ENCODE measurements at places on chromosomes 12 and 14. TPM values are rescaled to one million over a fixed set of nuclear protein-coding genes. Genes with fewer than 3 reads are reported as not detected.

GRCh38 chr12:68850390-68850789 lies 42.4 kb downstream of the MDM2 start:
- H3K27me3 ChIP-seq, result no peaks in the 10 kb centered on the region
- no peak overlapping the region for H3K4me3 ChIP-seq
- H3K27ac ChIP-seq, result no peak overlapping the region
- no peaks in the 10 kb centered on the region for H3K4me1 ChIP-seq

DNA sequence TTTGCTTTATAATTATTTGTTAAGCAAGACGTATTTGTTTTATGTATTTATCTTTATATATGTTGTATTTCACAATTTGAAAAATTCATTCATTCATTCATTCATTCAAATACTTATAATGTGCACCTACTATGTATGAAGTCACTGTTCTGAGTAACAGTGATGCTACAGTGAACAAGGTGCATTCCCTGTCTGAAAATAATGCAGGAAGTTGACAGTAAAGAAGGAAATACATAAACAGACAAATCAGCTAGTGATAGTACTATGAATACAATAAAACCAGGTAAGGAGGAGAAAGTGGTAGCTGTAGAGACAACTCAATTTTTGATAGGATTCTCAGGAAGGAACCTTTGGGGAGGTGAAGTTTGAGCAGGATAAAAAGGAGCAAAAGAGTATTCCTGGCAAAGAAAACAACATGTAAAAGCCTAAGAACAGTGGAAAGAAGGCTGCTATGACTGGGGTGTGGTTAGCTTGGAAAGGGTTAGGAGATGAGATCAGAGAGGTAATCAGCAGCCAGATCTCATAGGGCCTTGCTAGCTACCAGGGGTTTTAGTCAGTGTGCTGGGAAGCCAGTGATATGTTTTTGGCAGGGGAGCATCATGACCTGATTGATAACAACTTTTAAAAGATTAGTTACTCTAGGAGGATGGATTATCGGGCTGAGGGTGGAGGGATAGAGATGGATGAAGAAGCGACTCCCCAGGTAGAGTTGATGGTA lies 17.4 kb downstream of the BICDL1 start:
- H3K4me3 ChIP-seq, result no peak overlapping the region
- no peaks in the 10 kb centered on the region for H3K36me3 ChIP-seq
- no peak overlapping the region for H3K27ac ChIP-seq
- DNase-seq, result no peak
- peaks cover 4% of the 10 kb centered on the region for H3K4me1 ChIP-seq

The GAS2L3 gene
- total RNA-seq, result 13.5 TPM

DNA sequence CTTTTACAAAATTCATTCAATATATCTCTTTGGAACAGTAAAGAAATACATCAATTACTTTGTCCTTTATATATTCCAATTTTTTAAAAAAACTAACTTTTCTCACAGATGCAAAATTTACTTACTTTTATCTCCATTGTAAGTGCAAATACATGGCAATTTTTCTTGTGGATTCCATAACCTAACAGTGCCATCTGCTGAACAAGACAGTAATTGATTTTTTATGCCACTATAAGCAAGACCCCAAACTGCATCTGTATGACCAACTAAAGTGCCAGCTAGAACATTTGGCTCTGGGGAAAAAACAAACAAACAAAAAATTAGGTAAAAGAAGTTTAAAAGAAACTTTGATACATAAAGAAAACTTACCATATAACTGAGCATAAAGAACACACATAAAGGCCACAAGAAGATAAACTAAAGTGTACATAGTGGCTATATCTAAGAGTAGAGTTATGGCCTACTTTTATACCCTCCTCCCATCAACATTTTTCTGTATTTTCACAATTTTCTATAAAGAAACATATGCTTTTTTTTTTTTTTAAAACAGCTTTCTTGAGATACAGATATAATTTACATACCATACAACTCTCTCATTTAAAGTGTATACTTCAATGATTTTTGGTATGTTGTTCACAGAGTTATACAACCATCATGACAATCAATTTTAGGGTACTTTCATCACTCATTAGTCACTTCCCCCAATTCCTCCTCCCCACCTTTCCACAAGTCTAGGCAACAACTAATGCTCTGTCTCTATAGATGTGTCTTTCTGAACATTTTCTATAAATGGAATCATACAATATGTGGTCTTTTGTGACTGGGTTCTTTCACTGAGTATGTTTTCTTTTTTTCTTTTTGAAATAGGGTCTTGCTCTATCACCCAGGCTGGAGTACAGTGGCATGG lies 32.6 kb downstream of the COCH start:
- H3K4me1 ChIP-seq, result no peaks in the 10 kb centered on the region
- H3K27ac ChIP-seq, result no peak overlapping the region
- peaks cover 95% of the 10 kb centered on the region for H3K36me3 ChIP-seq
- H3K4me3 ChIP-seq, result no peak overlapping the region

DNA sequence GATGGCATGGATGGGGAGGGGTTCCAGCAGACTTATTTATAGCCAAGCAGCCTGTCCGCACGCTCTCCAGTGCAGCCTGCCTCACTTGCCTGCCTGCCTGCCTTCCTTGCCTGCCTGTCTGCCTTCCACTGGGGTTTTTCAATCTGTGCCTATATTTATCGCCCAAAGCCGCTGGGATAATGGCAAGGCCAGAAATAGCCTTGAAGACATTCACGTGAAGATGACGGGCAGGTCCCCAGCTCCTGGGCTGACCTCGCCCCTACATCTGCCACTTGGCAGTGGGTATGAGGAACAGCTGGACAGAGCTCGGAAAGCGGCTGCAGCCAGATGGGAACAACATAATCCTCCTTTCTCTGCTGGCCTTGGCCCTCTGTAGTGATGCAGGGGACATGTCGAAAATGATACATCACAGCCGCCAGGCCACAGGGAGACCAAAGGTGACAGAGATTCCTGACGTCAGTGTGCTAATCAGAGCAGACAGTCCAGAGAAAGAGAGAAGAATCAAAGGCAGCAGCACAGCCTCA lies 53.3 kb downstream of the PITPNM2 start:
- no peak for DNase-seq
- H3K36me3 ChIP-seq, result no peaks in the 10 kb centered on the region
- H3K27ac ChIP-seq, result peak overlapping the region; percentile 32
- H3K4me3 ChIP-seq, result no peak overlapping the region
- peaks cover 1% of the 10 kb centered on the region for H3K4me1 ChIP-seq

Data from endodermal cell (in vitro differentiated cells).